ENCODE measurements at places on chromosomes 12 and 14. TPM values are rescaled to one million over a fixed set of nuclear protein-coding genes. Genes with fewer than 3 reads are reported as not detected.

DNA sequence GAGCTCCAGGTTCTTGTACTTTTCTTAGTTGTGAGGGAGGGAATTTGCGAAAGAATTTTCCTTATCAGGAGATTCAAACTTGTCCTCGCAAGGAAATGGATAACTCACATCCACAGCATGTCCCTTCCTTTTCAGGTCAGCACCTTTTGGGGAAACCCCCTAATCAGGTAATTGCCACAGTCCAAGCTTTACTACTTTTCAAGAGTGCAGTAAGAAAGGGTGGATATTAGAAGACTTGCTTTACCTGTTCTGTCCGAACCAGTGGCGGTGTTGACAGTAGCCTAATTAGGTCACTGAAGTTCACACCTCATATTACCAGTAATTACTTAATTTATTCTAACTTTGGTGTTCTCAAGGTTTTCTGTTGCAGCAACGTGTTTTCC is 6.7 kb upstream of the C12orf50 start:
- H3K36me3 ChIP-seq: no peaks in the 10 kb centered on the region
- DNase-seq: no peak
- no peaks in the 10 kb centered on the region for H3K27me3 ChIP-seq

GRCh38 chr12:54590978-54591591 is 2.6 kb upstream of the PPP1R1A start:
- no peak overlapping the region for H3K4me3 ChIP-seq
- H3K4me1 ChIP-seq: peaks cover 16% of the 10 kb centered on the region
- DNase-seq: no peak
- no peaks in the 10 kb centered on the region for H3K27me3 ChIP-seq

DNA sequence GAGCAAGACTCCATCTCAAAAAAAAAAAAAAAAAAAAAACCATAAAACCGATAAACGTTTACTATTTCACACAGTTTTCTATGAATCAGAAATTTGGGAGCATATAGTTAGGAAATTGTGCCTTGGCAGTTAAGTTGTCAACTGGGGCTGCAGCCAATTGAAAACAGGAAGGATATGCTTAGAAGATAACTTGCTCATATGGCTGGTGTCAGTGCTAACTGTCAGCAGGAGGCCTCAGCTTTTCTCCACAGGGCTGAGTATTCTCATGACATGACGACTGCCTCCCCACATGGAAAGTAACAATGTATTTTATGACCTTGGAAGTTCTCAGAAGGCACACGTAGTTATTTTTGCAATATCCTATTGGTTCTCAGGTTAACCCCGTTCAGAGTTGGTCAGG is 29.6 kb upstream of the OR5AU1 start:
- peaks cover 8% of the 10 kb centered on the region for H3K4me1 ChIP-seq
- H3K27ac ChIP-seq: no peak overlapping the region
- H3K4me3 ChIP-seq: no peak overlapping the region
- no peaks in the 10 kb centered on the region for H3K27me3 ChIP-seq

DNA sequence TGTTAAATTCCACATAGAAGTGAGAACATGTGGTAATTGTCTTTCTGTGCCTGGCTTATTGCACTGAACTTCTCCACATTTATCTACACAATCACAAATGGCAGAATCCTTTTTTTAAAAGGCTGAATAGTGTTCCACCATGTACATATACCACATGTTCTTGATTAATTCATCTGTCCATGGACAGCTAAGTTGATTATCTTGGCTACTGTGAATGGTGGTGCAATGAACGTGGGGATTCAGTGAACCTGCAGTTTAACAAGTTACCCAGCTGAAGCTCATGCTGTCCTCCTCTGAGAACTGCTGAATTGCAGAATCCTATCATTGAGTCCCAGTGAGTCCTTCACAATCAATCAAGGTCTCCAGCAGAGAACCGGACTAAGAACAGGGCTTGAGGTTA is 74.9 kb downstream of the TBK1 start:
- no peaks in the 10 kb centered on the region for H3K4me1 ChIP-seq
- no peak overlapping the region for H3K27ac ChIP-seq
- no peaks in the 10 kb centered on the region for H3K27me3 ChIP-seq

The IRAK3 gene
- total RNA-seq: 70.7 TPM

The LYZ gene
- total RNA-seq: 803 TPM

DNA sequence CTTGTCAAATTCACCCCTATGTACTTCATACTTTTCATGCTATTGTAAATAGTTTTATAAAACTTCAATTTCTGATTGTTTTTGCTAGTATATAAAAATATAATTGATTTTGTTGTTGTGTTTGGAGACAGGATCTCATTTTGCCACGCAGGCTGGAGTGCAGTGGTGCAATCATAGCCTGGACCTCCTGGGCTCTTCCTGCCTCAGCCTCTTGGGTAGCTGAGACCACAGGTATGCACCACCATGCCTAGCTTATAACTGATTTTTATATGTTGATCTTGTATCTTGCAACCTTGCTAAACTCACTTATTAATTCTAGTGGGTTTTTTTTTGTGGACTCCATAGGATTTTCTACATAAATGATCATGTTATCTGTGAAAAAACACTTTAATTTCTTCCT is 23.5 kb downstream of the ATP5MC2 start:
- H3K4me1 ChIP-seq: no peaks in the 10 kb centered on the region
- no peak overlapping the region for H3K4me3 ChIP-seq
- no peaks in the 10 kb centered on the region for H3K27me3 ChIP-seq
- no peak overlapping the region for H3K27ac ChIP-seq
- no peak for DNase-seq

Measured in spleen (tissue), 13 donors.